HFF-Myc (cell line): ENCODE measurements at places on chromosomes 5 and 9.
A peak's percentile ranks its signal among the peaks of the same experiment; 100 is the strongest.

GRCh38 chr9:134978272-134978671, 60.6 kb upstream of the FCN1 start:
- no peak for DNase-seq

- DNase-seq, result no peak
These were observed 204.4 kb upstream of the IER5L start for GRCh38 chr9:129382281-129383018.

GRCh38 chr5:150350524-150351344, 6.8 kb upstream of the TCOF1 start:
- DNase-seq, result peak; percentile 43

DNA sequence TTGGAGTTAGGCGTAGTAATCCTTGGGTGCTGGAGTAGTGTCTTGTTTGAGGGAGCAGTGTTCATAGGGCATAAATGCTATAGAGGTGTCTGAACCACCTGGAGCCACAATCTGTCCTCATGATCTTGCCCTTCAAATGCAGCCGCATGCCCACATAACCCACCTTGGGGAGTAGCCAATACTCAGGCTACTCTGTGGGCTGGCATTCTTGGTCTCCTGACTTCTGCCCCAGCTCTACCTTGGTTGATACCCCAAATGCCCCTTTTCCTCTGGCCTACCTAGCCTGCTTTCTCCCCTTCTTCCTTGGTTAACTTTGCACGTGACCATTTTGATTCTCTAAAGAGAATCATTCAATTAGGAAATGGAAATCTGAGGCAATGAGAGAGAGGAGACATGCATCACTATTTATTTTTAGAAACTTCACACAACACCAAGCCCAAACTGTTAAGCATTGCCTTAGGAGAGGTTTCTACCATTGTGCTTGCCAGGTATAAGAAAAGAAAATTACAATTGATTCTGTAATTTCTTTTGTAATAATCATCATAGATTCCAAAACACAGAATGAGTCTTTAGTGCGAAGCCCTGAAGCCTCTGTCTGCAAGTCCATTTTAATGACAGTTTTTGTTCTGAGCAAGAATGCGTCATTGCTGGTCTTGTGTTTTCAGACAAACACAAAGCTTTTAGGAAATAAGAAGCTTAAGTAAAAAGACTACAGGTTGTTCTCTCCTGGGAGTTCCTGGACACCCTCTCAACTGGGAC, 135.2 kb downstream of the C9orf152 start:
- no peak for DNase-seq

- no peak for DNase-seq
These were observed 5.9 kb downstream of the PNPLA7 start for GRCh38 chr9:137544176-137544760.

GRCh38 chr5:131794586-131794985, 2.2 kb downstream of the FNIP1 start:
- no peak for DNase-seq

DNA sequence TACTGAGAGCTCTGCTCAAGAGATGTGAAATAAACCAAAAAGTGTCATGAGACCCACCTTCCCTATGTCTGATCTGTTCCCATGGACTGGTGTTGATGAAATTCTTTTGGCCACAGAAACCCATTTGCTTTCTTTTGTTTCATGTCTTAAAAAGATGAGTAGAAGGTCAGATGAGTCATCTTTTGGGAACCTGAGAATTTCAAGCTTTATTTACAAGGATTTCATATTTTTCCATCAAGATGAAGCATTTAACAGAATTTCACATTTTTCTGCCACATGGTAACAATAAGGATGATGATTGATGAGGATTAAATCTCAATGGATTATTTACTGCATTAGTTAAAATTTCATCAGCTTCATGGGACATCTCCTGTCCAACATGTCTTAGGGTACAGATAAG, 337.8 kb downstream of the DEPDC1B start:
- DNase-seq, result peak; percentile 3

DNA sequence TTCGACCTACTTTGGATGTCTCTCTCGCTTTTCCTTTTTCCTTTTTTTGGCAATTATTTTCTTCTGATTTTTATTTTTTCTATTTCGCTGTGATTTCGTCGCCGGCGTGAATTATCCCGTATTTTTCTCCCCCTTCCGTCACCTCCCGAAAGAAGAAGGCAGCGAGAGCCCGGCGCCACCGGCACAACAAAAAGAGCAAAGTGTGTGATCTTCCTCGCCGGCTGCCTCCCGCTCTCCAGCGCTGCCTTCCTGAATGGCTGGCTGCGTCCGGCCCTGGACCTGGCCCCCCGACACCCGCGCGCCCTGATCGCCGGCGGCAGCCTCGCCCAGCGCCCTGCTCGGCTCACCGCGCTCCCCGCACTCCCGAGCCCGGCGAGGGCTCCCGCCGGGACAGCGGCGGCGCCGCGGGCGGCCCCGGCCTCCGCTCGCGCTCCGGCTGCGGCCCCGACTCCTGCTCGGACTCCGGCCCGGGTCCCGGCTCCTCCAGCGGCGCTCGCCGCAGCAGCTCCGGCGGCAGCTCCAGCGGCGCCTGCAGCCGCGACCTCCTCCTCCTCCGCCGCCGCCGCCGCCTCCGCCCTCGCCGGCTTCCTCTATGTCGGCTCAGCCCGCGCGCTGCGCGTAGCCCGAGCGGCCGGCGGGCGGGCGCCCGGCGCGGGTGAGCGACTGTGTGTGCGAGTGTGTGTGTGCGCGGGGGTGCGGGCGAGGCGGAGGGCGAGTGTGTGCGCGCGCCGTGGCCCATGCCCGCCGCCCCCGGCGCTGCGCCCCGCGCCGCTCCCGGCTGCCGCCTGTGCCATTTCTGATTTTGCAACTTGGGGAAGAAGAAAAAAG, 960 bp downstream of the NR2F1 start:
- no peak for DNase-seq

GRCh38 chr5:138623053-138623452, 47.9 kb upstream of the HSPA9 start:
- no peak for DNase-seq

GRCh38 chr5:139294374-139295165, 1.0 kb downstream of the MATR3 start:
- DNase-seq, result no peak

GRCh38 chr9:7841831-7842230, 42.3 kb upstream of the DMAC1 start:
- DNase-seq, result no peak

- DNase-seq, result no peak
These were observed 26.4 kb downstream of the NCS1 start for GRCh38 chr9:130198501-130199179.

- DNase-seq, result no peak
These were observed 11.1 kb downstream of the URM1 start for GRCh38 chr9:128382261-128382660.

DNA sequence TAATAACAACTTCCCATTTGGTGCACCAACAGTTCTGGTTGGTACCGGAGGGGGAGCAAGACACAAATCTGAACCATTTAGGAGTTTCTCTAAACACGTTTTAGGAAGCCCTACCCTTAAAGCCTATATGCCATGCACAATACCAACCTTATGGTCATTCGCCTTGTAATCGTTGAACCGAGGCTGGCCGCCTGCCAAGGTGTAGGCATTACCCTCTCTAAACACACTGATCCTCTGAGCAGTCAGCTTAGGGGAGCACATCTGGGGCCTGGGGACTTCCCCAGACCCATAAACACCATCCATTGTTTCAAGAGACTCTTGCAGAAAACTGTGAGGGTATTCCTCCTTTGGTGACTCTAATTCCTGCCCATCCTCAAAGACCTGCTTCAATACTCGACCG, 328 bp downstream of the GRXCR2 start:
- DNase-seq, result no peak

- no peak for DNase-seq
These were observed 24.8 kb upstream of the OTP start for GRCh38 chr5:77663090-77663863.

DNA sequence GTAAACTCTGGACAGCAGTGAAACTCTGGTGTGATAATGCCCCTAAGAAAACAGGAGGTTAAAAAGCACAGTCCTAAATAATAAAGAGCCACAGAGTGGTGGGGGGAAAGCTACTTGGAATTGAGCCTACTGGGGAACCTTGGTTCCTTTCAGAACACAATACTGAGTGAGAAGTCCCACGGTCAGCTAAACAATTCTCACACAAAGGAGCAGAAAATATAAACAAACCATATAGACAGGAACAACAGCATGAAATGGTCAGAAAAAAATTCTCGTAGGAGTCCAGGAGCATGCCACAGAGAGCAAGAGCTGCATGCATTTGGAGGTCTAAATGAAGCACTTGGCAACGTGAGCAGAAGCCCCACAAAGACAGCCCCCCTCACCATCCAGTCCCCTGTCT, 56.0 kb downstream of the TEK start:
- no peak for DNase-seq

- DNase-seq, result no peak
These were observed 1.4 kb upstream of the ERGIC1 start for GRCh38 chr5:172832383-172833315.

DNA sequence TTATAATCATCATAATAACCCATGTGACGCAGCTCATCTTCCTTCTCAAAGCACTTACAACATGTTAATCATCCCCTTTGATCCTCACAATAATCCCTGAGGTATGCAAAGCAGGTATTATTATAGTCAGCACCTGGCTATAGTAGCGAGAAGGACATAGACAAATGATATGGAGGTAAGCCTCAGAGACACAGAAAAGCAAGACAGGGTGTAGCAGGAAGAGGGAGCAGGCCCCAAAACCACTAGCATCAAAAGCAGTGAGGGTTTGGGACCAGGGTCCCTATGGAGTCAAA, 139.2 kb upstream of the SLC30A5 start:
- no peak for DNase-seq

DNA sequence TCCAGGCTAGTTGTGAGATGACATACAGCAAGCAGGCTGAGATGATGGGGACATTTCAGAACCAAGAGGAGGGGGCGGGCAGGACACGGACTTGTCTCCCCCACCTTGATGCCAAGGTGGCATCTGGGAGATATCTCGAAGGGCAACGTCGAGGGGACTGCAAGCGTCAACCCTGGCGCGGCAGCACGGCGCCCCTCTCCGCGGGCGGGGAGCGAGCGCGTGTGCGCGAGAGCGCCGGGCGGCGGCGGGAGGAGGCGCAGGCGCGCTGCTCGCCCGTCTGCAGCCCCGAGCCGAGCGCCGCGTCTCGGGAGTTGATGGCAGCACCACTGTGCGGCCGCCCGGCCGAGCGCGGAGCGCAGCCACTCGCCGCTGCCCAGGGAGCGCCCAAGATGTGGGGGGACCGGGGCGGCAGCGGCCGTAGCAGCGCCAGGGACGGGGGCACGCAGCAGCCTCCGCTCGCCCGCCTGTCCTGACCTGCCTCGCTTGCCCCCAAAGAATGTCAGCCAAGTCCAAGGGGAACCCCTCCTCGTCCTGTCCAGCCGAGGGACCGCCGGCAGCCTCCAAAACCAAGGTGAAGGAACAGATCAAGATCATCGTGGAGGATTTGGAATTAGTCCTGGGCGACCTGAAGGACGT, at the start of gene PRR16:
PRR16 (plus strand) TSS at position 310 of the 636 bp plus-strand sequence.
- no peak for DNase-seq

- no peak for DNase-seq
These were observed 155.6 kb downstream of the CRB2 start for GRCh38 chr9:123511326-123512277.

DNA sequence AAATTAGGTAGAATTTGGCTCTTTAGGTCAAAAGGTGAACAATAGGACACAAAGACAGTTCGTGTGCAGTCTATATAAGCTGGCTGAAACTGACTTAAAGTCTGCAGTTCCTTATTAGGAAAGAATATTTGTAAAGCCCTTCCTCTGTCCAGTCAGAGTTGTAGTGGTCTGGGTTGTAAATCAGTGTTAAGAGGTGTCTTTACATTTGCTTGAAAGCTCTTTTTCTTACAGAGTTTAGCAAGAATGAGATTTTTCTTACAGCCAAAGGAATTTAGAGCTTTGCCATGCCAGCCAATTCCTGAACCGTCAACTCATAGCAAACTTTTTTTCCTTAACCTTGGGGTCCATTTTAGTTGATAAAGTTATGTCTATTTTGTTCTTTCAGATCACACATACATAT, 786.1 kb upstream of the CTNND2 start:
- no peak for DNase-seq

DNA sequence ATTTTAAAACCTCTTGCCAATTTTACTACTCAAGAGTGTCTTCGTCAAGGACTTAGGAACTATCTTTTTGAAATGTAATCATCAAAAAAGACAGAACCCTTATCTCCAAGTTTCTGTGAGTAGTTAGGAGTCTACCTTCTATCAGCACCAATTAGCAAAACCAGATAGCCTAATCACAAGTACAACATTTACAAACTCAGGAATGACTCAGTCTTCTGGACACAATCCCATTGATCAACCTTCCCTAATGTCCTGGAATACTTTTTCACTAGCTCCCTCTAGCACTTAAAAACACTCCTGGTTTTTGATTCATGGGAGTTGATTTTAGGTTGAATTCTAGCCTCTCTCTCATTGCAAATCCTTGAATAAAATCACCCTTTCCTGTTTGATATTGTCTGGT, 680.7 kb downstream of the PRR16 start:
- DNase-seq, result no peak

DNA sequence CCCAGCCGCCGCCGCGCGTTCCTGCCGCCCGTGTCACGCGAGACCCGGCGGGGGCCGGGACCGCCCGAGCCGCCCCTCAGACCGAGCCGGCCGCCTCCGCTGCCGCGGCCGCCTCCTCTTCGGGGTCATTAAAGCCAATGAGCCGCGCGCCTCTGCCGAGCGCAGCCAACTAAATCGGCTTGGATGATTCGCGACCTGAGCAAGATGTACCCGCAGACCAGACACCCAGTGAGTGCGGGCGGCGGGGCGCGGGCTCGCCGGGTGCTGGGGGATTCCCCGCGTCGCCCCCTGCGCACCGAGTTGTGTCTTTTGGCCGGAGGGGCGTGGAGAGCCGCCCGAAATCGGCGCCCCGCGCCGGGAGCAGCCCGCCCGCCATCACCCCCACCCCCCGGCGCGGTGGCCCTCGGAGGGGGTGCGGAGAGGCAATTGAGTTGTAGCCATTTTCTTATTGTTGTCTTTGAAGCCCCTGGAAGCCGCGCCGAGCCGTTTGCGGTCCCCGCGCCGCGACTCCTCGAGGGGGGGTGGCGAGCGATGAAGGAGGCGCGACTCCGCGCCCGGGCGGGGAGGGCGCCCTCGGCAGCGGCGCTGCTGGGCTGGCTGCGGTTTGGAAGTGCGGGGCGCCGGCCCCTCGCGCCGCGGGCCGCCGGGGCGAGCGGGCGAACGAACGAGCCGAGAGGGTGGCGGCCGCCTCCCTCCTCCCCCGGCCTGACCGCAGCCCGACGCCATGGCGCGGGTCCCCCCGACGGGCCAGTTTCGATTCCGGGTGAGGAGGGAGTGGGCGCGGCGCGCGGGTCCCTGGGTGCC, 1.0 kb downstream of the TLE4 start:
- no peak for DNase-seq

GRCh38 chr5:40288800-40289485, 390.8 kb upstream of the PTGER4 start:
- no peak for DNase-seq

- DNase-seq, result no peak
These were observed 205.6 kb downstream of the GADD45G start for GRCh38 chr9:89810431-89810830.

- no peak for DNase-seq
These were observed 121.7 kb upstream of the RAD23B start for GRCh38 chr9:107161338-107161737.

DNA sequence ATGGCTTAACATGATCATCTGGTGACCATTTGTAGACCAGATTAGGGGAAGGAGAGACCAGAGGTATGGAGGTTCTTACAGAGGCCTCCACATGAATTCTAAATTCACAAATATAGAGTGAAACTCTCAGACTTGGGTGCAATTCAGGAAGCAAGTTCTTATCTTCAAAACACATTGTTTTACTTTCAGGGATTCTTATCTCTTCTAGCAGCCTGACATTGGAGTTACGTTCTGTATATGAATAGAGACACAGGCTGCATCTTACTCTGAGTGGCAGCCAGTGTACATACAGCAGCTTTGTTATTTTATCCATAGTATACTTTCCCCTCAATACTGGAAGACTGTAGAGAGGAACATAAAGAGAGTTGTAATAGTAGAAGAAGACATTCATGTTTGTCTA, 1331.7 kb upstream of the WWC1 start:
- DNase-seq, result no peak
